ENCODE measurements at places on chromosomes 13 and 19.

- DNase-seq: peak; percentile 79
Observed at GRCh38 chr19:1455336-1456120, 5.6 kb downstream of the APC2 start.

GRCh38 chr19:54493967-54494585 is 8.6 kb upstream of the LAIR2 start:
- DNase-seq: no peak

- no peak for DNase-seq
Observed at GRCh38 chr19:41027273-41027967, 36.3 kb downstream of the CYP2B6 start.

DNA sequence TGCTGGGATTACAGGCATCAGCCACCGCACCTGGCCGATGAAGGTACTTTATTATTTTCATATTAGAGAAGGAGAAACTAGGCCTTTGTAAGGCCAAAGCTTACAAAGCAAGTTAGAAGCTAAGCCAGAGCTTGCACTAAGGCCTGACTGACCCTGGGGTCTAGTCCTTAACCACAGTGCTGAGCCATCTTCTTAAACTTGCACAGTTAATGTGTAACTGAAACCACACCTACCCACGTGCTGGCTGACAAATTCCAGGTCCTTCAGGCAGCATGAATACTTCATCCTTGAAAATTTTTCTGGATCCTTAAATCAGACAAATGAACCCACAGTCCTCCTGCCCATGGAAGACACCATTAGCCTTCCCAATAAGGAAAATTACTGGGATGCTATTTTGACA is 880.6 kb downstream of the UQCRFS1 start:
- DNase-seq: no peak

DNA sequence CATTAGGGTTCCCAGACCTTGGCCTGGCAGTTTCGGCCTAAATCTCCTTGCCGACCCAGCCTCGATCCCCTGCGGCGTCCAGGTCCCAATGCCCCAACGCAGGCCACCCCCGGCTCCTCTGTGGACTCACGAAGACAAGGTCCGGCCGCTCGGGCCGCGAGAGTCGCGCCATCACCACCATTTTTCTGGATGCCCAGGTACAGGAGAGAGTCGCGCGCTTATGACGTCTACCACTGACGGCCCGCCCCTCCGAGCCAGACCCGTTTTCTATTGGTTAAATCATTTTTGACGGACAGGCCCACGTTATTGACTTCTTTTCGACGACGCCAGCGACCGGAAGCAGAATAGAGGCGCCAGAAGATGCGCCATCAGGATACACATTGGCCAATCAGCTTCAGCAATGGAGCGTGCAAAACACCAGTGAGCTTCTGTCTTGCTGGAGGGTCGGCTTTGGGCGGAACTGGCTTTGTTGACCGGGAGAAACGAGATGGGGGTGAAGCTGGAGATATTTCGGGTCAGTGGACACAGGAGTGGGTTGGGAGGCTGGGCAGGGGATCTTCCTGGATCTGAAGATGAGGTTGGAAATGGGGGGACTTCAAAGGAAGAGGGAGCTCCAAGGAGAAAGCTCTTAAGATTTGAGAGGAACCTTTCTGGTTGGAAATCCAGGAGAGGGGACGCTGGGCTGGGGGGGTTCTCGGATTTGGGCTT is at the start of the genes PET100 and XAB2:
Gene PET100 (plus strand): TSS at position 447 of the 708 bp plus-strand sequence. CDS start 41 bp downstream, at position 488.
Gene XAB2 (minus strand): TSS at position 199 of the 708 bp plus-strand sequence. CDS start 18 bp downstream, at position 181.
- peak; percentile 97 for DNase-seq

DNA sequence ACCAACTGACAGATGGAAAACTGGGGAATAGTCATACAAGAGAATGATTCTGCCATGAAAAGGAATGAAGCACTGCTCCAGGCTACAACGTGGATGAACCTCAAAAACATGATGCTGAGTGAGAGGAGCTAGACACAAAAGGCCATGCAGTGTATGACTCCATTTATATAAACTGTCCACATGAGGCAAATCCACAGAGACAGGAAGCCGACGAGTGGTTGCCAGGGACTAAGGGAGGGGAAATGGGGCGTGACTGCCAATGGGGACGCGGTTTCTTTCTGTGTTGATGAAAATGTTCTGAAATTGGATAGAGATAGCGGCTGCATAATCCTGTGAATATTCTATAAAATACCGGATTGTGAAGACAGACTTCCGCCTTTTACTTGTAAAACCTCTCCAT is 10.2 kb downstream of the SMIM7 start:
- no peak for DNase-seq

GRCh38 chr19:2345794-2346663 is 14.0 kb upstream of the TMPRSS9 start:
- no peak for DNase-seq

DNA sequence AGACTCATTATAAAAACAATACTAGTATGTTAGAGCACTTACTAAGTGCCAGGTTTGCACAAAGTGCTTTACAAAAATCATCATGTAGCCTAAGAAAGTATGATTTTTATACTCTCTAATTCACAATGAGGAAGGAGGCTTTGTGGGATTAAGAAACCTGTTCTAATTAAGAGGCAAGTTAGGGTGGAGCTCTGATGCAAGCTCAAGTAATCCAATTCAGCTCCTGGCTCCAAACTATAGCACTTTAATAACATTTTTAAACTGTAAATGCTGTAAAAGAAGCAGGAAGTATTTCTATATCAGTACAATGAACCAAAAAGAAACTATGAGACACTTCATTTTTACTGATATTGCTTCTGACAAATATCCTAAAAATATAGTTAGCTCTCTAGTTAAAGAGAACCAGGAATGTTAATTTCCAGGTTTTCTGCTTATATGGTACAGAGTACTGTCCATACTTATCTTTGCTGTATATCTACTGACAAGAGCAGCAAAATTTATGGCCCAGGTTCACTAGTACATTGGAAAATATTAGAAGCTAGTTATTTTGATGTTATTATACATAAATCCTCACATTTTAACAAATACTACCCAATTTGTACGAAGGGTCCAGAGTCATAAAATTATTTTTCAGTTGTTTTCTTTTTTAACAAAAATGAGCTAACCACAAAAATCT is 482.0 kb downstream of the DIAPH3 start:
- DNase-seq: no peak

DNA sequence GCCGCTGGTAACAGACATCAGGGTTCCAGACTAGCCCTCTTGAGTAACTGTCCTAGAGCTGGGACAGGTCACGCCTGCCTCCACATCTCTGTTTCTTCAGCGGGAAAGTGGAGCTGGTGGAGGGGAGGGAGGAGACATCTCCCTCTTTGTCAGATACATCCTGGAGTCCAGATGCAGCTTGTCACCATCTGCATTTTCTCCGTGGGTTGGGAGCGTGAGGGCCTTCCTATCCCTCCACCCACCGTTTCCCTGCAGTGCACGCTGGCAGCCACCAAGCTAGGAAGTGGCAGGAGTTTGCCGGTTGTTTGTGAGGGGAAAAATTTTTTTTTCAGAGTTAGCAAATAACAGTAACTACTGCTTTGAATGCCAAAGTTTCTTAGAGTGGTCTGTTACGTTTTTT is 20.0 kb upstream of the SMIM17 start:
- DNase-seq: no peak

- DNase-seq: no peak
Observed at GRCh38 chr13:76677043-76677442, 209.2 kb downstream of the KCTD12 start.

- no peak for DNase-seq
Observed at GRCh38 chr19:15118248-15118647, 11.0 kb downstream of the SYDE1 start.

DNA sequence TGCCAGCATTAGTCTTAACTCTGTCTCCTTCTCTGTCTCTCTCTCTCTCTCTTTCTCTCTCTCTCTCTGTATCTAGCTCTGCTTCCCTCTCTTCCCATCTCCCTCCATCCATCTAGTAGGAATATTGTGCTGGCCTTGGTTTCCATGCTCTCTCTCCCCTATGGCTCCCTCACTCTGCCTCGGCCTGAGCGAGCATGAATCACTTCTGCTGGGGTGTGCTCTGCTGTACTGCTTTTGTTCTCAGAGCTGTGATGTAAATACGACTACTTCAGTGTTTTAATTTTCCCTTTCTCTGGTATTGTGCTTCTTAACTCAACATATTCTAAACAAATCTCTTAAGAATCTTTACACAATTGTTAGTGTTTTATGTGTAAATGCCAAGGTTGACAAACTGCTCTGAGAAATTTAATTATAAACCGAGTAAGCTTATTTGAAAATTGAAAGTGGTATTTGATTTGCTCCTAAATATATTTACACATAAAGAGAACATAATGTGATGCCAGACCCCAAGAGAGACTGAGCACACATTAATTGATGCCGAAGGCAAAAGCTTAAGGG is 211.5 kb upstream of the KL start:
- no peak for DNase-seq

- no peak for DNase-seq
Observed at GRCh38 chr13:45224176-45224575, 23.3 kb upstream of the KCTD4 start.

DNA sequence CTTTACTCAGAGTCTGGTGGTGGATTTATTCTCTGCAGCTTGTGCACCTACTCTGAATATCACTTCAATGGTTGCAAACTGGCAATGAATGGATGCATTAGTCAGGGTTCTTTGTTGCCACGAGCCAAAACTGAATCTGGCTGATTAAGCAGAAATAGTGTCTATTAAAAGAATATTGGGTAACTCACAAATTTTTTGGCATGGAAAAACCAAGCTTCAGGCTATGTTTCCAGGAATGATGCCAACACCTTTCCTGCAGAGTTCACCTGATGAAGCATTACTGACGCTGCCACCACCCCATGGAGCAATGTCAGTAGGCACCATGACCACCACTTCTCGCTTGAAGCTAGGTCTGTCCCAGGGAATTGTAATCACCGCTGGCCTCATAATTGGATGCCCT is 597.8 kb upstream of the SLC10A2 start:
- no peak for DNase-seq

DNA sequence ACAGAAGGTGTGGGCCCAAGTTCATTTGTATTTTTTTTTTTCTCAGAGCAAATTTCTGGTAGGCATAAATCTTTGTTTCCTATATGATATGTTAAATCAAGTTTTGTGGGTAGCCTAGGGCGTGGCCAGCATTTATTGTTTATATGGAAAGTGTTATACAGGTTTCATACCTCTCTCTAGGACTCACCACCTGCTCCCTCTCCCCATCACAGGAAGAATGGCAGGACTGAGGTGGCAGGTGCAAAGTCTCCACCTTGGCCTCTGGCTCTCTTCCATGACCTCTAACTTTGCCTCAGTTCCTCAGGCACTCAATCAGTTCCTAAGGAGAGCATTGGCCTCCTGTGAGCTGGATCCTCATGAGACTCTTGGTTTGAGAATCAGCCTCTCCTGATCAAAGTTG is 172.3 kb upstream of the TSC22D1 start:
- no peak for DNase-seq
